KBM-7 (cell line): ENCODE measurements at places on chromosomes 3 and 15.
A peak's percentile ranks its signal among the peaks of the same experiment; 100 is the strongest.

DNA sequence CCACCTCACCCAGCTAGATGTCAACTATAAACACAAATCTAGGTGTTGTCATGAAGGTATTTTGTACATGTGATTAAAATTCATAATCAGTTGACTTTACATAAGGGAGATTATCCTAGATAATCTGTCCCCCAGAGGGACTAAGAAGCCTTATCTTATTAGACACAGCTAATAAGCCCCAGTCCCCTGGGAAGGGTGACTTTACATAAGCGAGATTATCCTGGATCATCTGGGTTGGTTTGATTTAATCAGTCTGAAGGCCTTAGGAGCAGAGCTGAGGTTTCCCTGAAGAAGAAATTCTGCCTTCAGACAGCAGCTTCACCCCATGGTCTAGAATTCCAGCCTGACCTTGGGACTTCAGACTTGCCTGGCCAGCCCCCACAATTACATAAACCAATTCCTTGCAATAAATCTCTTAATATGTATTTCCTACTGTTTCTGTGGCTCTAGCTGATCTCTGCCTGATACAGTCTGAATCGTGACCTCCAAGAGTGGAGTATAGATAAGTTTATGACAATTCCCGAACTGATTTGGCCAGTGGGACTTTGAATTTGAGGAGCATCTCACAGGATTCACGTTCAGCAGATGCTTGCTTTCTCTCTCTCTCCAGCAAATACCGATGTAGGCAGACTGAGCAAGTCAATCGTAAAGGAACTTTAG, 66.5 kb downstream of the MRPL46 start:
- no peak for DNase-seq

GRCh38 chr15:66474135-66474534, 23.4 kb downstream of the SNAPC5 start:
- no peak for DNase-seq

DNA sequence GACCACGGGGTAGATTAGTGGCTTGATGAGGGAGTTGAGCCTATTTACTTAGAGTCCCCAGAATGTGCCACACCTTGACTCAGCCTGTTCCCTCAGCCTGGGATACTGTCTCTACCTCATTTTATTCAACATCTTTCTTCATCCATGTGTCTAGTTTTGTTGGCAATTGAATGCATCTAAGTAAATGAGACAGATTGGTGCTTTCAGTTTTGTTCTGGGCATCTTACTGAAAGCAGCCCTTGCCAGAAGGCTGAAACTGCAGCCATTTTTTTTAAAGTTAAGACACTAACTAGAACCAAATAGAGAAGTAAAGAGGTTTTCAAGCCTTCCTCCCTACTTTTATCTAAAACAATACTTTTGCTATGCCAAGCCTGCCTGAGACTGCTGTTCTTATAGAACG, 246.8 kb downstream of the SLCO3A1 start:
- DNase-seq: no peak

DNA sequence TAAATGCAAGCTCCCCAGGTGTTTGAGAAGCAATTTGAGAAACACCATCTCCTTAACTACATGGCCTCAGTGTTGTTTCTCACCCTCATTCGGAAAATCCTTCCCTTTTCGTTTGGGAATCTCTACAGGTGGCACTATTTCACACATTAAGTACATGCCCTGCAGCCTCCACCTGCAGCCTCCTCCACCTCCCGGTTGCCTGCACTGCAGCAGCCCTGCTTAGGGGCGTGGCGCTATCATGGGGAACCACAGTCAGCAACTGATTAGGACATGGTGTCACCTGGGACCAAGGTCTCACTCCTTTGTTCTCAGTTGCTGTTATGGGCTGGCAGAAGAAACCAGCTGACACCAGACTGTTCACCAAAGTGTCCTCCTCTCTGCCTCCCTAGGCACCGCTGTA, 11.7 kb upstream of the ZNF774 start:
- DNase-seq: no peak

- DNase-seq: no peak
These were observed 21.1 kb upstream of the ATP8B4 start for GRCh38 chr15:50140098-50140497.

GRCh38 chr3:36394176-36394575, 13.9 kb downstream of the STAC start:
- DNase-seq: no peak

DNA sequence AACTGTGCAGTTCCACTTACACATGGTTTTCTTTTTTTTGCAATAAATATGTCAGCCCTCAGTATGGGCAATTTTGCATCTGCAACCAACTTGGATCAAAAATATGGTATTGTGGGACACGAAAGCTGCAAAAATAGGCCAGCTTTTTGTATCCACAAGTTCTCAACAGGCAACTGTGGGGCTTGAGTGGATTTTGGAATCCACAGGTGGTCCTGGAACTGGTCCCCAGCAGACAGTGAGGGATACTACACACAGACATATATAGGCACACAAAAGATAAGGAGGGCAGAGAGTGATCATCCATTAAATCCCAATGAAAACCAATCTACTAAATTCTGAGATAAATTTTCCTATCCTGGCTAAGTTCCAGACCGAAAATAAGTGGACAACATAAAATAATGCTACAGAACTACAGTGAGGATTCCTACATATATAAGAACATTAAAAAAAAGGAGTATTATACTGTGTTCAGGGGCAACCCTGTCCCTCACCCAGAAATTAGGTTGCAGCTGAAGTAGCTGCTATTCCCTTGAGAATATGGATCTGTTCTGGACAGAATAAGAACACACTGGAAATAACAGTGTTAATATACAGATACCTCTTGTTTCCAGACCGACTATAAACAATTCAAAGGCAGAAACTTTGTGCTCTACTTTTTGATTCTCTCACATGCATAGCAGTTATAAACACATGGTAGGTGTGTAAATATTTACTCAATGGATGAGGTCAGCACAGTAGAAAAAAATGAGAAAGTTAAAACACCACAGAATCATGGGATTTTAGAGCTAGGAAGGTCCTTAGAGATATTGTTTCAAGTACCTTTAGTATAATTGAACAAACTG, 25.4 kb downstream of the DENND4A start:
- no peak for DNase-seq

GRCh38 chr3:173045770-173046382, 95.2 kb downstream of the SPATA16 start:
- peak; percentile 22 for DNase-seq

DNA sequence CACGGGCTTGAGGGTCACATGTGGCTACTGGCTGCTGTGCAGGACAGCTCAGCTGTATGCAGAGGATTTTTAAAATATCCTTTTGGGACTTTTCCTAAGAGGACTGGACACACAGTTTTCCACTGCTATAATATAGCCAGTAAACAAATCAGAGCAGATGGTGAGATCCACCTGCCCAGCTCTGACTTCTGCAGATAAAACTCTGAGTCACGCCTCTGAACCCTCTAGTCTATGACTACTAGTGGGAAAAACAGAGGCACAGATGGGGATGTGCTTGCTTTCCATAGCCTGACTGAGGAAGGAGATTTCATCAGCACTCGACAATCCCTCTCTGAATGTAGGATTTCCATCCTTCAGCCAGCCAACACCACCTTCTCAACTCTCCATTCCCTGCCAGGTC, 45.1 kb downstream of the COLQ start:
- DNase-seq: no peak

- no peak for DNase-seq
These were observed 353.3 kb upstream of the ARHGEF26 start for GRCh38 chr3:153767601-153768560.

DNA sequence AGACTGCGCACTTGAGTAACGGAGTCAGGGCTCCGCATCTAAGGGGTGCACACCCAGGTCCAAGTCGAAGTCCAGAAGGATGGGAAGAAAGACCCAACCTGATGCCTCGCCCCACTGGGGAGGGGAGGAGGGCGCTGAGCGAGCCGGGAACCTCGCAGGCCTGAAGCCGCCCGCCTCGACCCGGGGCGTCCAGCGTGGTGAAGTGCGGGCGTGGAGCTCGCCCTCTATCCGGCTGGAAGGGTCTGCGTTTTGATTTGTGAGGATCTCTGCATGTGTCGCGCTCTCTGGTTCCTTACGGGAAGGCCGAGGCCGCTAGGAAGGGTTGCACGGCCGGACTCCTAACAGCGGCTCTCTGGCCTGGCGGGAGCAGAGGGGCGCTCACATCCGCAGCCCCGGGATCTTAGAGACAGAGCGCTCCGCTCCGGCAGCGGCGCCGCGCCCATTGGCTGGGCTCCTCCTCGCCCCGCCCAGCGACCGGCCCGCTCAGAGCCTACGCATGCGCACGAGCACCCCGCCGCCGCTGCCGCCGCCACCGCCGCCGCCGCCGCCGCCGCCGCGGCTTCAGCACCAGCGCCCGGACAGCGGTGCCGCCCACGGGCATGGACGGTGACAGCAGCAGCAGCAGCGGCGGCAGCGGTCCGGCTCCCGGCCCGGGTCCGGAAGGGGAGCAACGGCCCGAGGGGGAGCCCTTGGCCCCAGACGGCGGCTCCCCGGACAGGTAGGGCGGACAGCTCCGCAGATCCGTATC, at the start of gene DISP2:
Gene DISP2 (plus strand): TSS at position 497 of the 748 bp plus-strand sequence. CDS start 103 bp downstream, at position 600.
- DNase-seq: peak; percentile 79

DNA sequence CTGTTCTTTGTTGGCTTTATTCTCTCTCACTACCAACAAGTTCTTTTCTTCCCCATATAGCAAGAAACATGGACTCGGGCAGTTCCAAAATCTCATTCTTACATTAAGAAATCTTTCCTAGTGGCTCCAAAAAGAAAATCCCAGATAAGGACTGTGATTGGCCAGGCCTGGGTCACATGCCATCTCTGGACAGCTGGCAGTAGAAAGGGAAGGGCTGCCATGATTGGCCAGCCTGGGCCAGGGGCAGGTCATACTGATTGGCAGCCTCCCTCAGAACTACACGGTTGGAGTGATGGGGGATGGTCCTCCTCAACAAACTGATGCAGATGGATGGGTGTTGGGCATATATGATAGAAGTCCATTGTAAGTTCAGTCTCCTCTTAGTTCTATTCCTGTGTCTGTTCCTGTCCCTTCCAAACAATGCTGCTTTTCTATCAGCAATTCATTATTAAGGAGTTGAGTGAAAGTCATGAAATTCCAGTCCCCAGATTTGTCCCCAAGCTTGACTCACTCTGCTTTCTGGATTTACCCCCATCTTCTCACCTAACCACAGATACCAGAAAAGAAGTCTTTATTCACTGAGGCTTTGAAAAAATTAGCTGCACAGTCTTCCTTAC, 175.5 kb downstream of the ATG7 start:
- no peak for DNase-seq

GRCh38 chr15:66188464-66188863, 65.1 kb downstream of the MEGF11 start:
- no peak for DNase-seq

DNA sequence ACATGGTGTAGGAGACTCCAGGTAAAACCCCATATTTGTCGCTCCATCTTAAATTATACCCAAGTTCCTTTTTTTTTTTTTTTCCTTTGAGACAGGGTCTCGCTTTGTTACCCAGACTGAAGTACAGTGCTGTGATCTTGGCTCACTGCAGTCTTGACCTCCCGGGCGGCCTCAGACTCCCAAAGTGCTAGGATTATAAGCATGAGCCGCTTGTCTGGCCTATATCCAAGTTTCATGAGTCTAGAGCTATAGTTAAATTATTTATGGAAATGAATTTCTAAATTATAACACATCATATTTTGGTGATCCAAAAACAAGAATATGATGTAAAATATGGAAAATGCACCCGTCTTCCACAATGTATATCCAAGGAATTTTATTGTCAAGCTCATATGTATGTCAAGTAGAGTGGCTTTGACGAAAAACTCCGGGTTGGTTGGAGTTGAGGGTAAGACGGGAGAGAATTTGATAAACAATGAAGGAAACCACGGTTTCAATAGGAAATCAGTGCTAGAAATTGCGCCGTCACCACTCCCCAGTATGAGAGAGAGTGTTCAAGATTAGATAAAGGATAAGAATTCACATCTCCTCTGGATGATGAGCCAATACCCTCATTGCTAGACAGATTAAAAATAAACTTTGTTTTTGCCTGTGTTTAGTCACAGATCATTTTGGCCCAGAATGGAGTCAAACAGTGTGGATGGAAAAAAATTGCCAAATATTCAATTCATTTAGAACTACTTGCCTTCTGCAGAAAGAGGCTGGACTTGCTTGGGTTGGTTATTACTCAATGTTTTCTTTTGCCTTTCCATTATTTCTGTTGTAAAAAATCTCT, 209.2 kb upstream of the NR2F2 start:
- no peak for DNase-seq

- peak; percentile 75 for DNase-seq
These were observed 4.5 kb upstream of the PARP15 start for GRCh38 chr3:122572940-122573412.

GRCh38 chr15:98257290-98257689, 296.8 kb downstream of the ARRDC4 start:
- no peak for DNase-seq

GRCh38 chr3:151391720-151392119, 7.2 kb upstream of the P2RY12 start:
- peak; percentile 20 for DNase-seq

GRCh38 chr15:78208887-78209645, 25.3 kb downstream of the ACSBG1 start:
- DNase-seq: no peak

DNA sequence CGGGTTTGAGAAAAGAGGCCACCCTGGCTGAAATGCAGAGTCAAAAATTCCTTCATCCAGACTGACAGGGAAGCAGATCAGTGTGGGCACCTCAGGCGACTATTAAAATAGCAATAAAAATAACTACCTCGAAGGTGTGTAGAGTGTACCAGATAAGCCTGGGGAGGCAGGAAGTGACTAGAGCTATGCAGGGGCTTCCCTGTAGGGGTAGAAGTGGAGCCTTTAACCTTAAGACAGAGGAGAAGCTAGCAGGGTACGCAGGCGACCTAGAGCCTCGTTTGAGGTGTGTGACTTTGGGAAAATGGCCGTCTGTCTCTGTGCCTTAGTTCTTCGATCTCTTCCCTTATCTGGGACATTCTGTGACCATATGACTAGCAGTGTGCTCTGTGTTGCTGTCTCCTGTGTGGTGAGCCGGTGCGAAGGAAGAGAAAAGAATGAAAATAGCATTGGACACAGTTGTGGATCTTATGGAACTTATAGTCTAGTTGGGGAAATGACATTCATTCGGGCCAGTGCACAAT, 17.6 kb downstream of the BHLHE40 start:
- DNase-seq: no peak

DNA sequence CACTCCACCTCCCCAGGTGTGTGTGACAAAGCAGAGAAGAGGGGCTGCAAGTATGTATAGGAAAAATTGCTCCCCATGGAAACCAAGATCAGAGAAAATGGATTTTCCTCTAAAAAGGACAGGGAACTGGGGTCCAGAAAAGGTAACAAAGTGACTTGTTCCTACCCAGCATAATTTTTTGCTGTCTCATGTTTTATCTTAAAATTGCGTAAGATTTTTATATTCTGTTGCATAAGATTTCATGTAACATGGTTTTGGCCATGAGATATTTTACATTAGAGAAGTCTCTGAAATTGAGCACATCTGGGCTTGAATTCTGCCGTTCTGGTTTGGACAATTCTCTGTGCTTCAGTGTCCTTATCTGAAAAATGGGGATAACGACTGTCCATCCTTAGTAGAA, 335.7 kb upstream of the RORA start:
- no peak for DNase-seq

DNA sequence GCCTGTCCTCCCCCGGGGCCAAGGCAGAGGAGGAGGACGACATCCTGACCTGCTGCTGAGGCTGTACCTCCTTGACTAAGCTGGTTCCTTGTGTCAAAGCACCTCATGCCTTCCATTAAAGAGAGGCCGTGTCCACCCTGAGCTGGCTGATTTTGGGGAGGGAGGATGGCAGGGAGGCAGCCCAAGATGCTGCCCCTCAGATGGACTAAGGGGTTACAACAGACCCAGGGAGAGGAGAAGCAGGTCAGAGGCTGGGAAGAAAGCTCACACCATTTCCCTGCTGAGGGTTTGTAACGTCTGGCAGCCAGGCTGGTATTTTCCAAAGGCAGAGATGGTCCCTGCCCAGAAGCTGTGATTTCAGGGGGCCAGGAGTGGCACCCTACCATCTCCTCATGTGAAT, 2.7 kb upstream of the ITIH3 start:
- DNase-seq: no peak
